ENCODE measurements at places on chromosomes 12 and 14.
A peak's percentile ranks its signal among the peaks of the same experiment; 100 is the strongest.

DNA sequence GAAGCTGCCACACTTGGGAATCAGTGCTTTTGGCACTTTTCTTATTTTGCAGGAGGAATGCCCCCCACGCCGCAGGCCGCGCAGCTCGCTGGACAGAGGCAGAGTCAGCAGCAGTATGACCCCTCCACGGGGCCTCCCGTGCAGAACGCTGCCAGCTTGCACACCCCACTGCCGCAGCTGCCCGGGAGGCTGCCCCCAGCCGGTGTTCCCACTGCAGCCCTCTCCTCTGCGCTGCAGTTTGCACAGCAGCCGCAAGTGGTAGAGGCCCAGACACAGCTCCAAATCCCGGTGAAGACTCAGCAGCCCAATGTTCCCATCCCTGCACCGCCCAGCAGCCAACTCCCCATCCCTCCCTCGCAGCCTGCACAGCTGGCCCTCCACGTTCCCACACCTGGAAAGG is 32.3 kb downstream of the EP400 start:
- DNase-seq: no peak

DNA sequence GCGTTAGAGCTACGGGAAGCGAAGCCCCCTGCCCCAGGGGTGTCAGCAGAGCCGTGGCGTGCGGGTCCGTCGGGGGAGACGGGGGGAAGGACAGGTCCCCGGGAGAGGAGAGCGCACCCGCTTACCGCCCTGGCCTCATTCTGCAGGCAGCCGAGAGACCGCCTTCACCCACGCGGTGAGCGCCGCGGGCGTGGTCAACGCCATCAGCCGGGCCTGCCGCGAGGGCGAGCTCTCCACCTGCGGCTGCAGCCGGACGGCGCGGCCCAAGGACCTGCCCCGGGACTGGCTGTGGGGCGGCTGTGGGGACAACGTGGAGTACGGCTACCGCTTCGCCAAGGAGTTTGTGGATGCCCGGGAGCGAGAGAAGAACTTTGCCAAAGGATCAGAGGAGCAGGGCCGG is 10.5 kb downstream of the WNT5B start:
- no peak for DNase-seq

DNA sequence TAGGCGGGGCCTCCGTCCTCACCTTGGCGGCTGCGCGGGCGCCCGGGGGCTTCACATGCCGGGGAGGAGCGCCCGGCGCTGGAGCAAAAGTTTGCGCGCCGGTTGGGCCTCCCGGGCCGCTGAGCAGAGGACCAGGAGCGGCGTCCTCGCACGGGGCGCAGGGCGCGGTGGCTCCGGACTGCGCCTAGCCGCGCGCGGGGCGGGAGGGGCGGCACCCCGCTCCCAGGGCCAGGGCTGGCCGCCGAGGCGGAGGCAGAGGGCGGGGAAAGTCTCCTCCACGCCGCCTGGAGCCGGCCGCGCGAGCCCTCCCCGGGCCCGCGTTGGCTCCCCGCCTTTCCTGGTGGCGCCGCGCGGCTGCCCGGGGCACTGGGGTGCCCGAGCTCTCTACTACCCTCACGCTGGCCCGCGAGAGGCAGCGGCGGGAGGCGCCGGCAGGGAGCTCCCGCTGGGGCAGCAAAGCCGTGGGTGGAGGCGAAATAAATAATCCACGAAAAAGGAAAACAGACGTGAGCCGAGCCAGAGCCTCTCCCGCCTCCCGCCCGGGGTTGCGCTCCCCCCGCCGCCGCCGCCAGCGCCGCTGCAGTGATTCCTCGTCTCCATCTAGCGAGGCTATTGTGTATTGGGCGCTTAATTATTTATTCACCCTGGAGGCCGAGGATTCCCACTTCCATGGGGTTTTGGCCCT is 400 bp upstream of the PRIMA1 start:
- peak; percentile 12 for DNase-seq

- no peak for DNase-seq
Measured at GRCh38 chr14:93023802-93024434, 91.8 kb downstream of the ITPK1 start.

DNA sequence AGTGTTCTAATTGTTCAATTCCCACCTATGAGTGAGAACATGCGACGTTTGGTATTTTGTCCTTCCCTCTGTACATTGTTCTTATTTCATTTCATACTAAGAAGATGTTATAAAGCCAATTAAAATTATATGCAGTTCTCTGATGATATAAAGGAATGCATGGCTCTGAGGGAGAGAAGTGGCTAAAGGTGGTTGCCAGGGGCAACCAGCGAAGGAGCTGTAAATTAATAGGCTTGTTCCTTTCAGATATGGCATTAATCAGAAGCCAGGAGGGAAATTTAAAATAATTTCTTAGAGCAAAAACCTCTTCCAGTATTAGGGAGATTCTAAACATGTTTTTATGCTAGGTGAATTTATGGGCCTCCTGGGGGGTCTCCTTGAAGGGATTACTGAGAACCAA is 227.8 kb downstream of the TMEM117 start:
- no peak for DNase-seq

DNA sequence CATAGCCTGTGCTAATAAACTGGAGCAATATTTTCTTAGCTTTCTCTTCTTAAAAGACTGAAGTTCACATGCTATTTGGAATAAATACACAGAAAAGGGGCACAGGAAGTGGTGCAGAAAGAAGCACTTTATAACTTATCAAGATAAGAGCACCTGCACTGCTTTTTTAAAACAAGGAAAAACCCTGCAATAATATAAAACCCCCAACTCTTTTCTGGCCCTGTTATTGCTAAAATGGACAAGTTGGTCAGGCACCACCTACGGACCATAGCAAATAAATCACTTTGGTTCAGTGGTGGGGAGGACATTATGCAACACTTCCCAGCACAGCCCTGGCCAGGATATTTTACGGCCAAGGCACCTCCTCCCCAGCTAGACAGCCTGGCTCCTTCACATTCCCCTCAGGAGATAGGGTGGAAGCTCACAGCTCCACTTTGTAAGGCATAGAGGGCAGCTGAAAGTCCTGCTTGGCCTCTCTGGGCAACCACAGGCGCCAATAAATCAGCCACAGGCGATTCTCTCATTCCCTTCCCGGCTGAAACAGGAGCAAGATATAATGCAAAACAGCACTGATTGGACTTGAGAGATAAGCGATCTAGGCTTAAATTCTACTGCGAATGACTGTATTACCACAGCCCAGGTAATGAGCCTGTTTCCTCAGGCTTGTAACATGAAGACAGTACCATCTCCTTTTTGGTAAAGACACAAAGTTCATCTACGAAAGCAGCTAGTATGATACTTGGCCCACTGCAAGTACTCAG is 2.0 kb downstream of the ZBTB25 start:
- peak; percentile 72 for DNase-seq

DNA sequence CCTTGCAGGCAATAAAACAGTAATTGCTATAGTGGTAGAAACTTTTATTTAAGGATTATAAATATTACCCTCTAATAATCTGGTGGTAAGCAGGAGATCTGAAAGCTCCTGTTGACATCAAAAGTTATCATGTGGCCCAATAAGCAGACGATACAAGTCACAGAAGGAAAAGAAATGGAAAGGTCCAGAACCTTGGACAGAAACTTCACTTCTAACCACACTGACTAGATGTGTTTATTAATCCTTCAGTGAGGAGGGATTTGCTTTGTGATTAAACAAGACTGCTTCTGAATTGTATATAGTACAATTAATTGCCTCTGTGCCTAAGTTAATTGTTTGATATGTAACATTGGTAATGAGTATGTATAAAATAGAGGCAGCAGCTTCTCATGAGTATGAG is 652.7 kb upstream of the MIS18BP1 start:
- DNase-seq: no peak
